Small intestine (tissue), 16 donors: ENCODE measurements at places on chromosomes 6 and 20. TPM values are rescaled to one million over a fixed set of nuclear protein-coding genes. Genes with fewer than 3 reads are reported as not detected.

DNA sequence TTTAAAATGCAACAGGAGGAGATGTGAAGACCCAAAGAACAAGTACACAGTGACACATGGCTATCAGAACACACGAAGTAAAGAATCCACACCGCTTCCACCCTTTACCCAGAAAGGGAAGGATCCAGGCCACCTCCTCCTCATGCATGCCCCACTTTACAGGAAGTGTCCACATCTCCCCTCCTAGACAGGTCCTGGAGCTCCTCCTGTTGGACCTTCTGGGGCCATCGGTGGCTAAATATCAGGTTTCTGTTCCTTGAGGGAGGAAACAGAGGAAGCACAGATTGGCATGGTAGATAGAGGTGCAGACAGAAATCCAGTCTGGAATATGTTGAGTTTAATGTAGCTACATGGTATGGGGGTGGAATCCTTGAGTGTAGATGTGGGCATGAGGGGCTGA is 10.9 kb downstream of the NINL start:
- no peaks in the 10 kb centered on the region for H3K27me3 ChIP-seq
- peaks cover 9% of the 10 kb centered on the region for H3K4me1 ChIP-seq
- DNase-seq, result no peak
- H3K27ac ChIP-seq, result no peak overlapping the region
- no peak overlapping the region for H3K4me3 ChIP-seq
- no peaks in the 10 kb centered on the region for H3K36me3 ChIP-seq

CALHM5 gene
- polyA plus RNA-seq, result under 0.01 TPM

MROH8 gene
- 0.79 TPM for polyA plus RNA-seq

KIFC1 gene
- polyA plus RNA-seq, result 3.1 TPM

GRCh38 chr6:31351033-31351380 is 6.0 kb downstream of the HLA-B start:
- no peak for DNase-seq
- no peaks in the 10 kb centered on the region for H3K4me1 ChIP-seq
- H3K27ac ChIP-seq, result no peak overlapping the region
- H3K27me3 ChIP-seq, result peaks cover 6% of the 10 kb centered on the region
- H3K4me3 ChIP-seq, result no peak overlapping the region
- peaks cover 13% of the 10 kb centered on the region for H3K36me3 ChIP-seq

GRCh38 chr6:20875369-20875963 is 341.2 kb downstream of the CDKAL1 start:
- H3K4me1 ChIP-seq, result no peaks in the 10 kb centered on the region
- H3K27me3 ChIP-seq, result no peaks in the 10 kb centered on the region
- DNase-seq, result no peak
- H3K36me3 ChIP-seq, result no peaks in the 10 kb centered on the region

- H3K27me3 ChIP-seq, result no peaks in the 10 kb centered on the region
- no peaks in the 10 kb centered on the region for H3K4me1 ChIP-seq
- no peak overlapping the region for H3K4me3 ChIP-seq
- no peaks in the 10 kb centered on the region for H3K36me3 ChIP-seq
- H3K27ac ChIP-seq, result no peak overlapping the region
Observed at GRCh38 chr20:15842872-15843271, 730.4 kb downstream of the KIF16B start.

DNA sequence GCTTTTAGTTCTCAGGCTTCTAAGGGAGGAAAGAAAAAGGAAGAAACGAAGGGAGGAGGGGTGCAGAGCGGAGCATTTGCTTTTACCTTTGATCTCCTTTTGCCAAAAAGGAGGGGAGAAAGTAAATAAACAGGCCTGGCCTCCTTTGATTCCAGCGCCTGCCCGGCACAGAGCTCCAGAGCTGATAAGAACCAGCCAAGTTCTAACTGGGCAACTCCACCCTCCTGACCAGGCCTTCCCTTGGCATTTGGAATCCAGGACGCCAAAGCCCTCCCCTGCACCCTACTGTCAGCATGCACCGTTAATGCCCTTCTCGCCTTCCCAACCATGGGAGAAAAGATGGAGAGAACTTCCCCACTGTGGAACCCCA is 120.8 kb upstream of the PTPN1 start:
- peak; percentile 83 for DNase-seq
- no peak overlapping the region for H3K4me3 ChIP-seq
- no peaks in the 10 kb centered on the region for H3K36me3 ChIP-seq
- no peaks in the 10 kb centered on the region for H3K27me3 ChIP-seq

DNA sequence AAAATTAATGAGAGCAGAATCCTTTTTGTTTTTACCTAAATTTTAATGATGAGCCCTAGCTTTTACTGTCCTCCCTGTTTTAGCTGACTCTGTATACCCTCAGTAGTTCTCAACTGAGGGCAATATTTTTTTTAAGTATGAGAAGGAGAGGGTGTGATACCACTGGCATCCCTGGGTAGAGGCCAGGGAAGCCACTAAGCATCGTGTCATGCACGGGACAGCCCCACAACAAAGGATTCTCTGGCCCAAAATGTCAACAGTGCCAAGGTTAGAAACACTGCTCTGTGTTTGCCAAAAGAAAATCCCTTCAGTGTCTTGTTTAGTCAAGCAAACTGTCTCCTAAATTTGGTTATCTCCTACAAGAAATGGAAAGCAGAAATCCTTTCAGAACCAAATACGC is 210.4 kb downstream of the KCNQ5 start:
- H3K4me3 ChIP-seq, result no peak overlapping the region
- H3K36me3 ChIP-seq, result no peaks in the 10 kb centered on the region
- no peak overlapping the region for H3K27ac ChIP-seq
- H3K4me1 ChIP-seq, result no peaks in the 10 kb centered on the region

GSTA3 gene
- not detected for polyA plus RNA-seq

GRCh38 chr20:17556837-17557674 is 12.8 kb upstream of the DSTN start:
- no peaks in the 10 kb centered on the region for H3K27me3 ChIP-seq
- no peak overlapping the region for H3K4me3 ChIP-seq
- no peaks in the 10 kb centered on the region for H3K36me3 ChIP-seq
- DNase-seq, result peak; percentile 10

DNA sequence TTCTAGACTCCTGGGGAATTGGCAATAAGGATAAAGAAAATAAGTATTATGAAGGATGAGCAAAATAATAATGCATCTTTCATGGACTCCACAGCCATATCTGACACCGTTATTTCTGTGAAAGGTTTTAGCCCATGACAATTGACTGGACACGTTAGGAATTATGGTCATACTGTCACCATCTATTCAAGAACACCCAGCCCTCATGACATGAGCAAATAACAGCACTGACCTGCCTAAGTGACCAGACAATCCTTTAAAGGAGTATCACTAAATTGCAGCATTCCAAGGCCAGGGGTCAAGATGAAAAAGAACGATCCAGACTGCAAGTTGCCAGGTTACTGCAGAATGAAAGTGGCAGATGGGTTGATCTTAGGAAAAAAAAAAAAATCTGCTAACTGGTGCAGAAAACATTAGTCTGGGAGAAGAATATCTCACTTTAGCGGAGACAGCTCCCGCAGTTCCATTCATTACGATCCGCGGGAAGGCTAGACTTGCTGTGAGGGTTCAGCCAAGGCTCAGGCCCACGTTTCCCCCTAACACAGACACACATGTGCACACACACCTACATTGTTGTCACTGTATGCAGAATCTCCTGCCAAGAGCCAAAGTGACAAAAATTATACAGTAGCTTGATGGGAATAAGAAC is 237.7 kb upstream of the AGPAT4 start:
- H3K27me3 ChIP-seq, result no peaks in the 10 kb centered on the region
- no peak overlapping the region for H3K4me3 ChIP-seq
- H3K27ac ChIP-seq, result no peak overlapping the region
- H3K4me1 ChIP-seq, result no peaks in the 10 kb centered on the region
- DNase-seq, result no peak

- H3K27ac ChIP-seq, result no peak overlapping the region
- H3K4me1 ChIP-seq, result no peaks in the 10 kb centered on the region
- H3K36me3 ChIP-seq, result no peaks in the 10 kb centered on the region
Observed at GRCh38 chr6:92507552-92507951, 911.8 kb downstream of the EPHA7 start.

PTPRT gene
- 0.58 TPM for polyA plus RNA-seq

IL17F gene
- polyA plus RNA-seq, result not detected

GRCh38 chr6:8170245-8170644 is 67.9 kb upstream of the EEF1E1 start:
- H3K4me1 ChIP-seq, result no peaks in the 10 kb centered on the region
- DNase-seq, result no peak
- no peaks in the 10 kb centered on the region for H3K27me3 ChIP-seq
- H3K27ac ChIP-seq, result no peak overlapping the region
- H3K36me3 ChIP-seq, result no peaks in the 10 kb centered on the region

FERMT1 gene
- polyA plus RNA-seq, result 25.2 TPM
